HFFc6 (cell line): ENCODE measurements at places on chromosomes 12 and 14.

DNA sequence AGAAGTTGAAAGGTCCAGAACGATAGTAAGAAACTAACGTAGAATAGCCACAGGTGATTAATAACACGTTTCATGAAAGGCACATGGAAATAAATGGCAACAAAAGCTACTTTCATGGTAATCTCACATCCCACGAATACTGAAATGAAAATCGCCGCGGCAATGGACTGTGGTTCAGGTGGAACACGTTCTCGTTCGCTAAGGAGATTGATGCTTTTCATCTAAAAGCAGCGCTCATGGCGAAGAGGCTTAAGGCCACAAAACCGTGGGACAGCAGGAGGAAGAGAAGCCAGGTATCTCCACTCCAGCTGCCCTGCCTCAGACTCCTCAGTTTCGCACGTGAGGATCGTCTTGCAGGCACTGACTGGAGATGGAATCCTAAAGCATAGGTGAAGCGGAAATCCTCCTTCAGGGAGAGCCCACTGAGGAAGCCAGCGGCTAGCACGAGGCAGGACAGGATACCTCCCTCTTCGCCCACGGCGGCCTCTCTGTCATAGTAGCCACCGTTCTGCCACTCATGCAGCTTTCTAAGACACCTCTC, 696 bp upstream of the GPHN start:
- H3K4me3 ChIP-seq = peak overlapping the region; percentile 90
- no peaks in the 10 kb centered on the region; the same call in 1 of the 2 replicates for H3K27me3 ChIP-seq
- H3K36me3 ChIP-seq = no peaks in the 10 kb centered on the region
- DNase-seq = no peak
- H3K4me1 ChIP-seq = peaks cover 22% of the 10 kb centered on the region

GRCh38 chr14:78852040-78852439, 681.9 kb downstream of the NRXN3 start:
- DNase-seq = no peak
- peaks cover 2% of the 10 kb centered on the region; the same call in 1 of the 2 replicates for H3K27me3 ChIP-seq

GRCh38 chr14:56803816-56804535, 6.3 kb downstream of the OTX2 start:
- no peak for DNase-seq
- no peaks in the 10 kb centered on the region for H3K36me3 ChIP-seq
- H3K27ac ChIP-seq = no peak overlapping the region
- peaks cover 29% of the 10 kb centered on the region for H3K27me3 ChIP-seq

GRCh38 chr12:65307169-65307501, 28.7 kb downstream of the MSRB3 start:
- H3K4me3 ChIP-seq = peak overlapping the region; percentile 49
- no peaks in the 10 kb centered on the region for H3K27me3 ChIP-seq
- DNase-seq = peak; percentile 16
- peak overlapping the region; percentile 83 for H3K27ac ChIP-seq

- peaks cover 5% of the 10 kb centered on the region; the same call in 1 of the 2 replicates for H3K4me1 ChIP-seq
- H3K36me3 ChIP-seq = no peaks in the 10 kb centered on the region
- H3K27me3 ChIP-seq = peaks cover 4% of the 10 kb centered on the region; the same call in 1 of the 2 replicates
- H3K27ac ChIP-seq = no peak overlapping the region
Measured at GRCh38 chr14:22218728-22219127, 370.3 kb downstream of the DAD1 start.
